RPMI7951 (cell line): ENCODE measurements at places on chromosomes 1 and 21.

DNA sequence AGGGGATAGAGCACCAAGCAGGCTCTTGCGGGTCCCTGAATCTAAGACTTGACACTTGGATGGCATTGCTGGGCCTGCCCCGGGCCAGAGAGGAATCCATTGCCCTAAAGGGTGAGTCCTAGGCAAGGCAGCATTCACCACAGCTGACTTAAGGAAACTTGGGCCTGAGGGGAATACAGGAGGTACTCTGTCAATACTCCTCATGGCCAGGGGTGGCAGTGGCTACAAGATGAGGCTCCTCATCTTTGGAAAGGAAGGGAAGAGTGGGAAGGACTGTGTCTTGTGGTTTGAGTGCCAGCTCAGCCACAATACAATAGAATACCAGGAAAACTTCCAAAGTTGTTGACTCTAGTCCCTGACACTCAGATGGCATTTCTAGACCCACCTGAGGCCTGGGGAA lies 5.1 kb downstream of the KRTAP22-1 start:
- DNase-seq = no peak

- no peak for DNase-seq
These were observed 2.5 kb downstream of the SDC3 start for GRCh38 chr1:30905916-30906620.

- DNase-seq = no peak
These were observed 579.0 kb upstream of the ADAMTS5 start for GRCh38 chr21:27545754-27546349.

- DNase-seq = peak; percentile 43
These were observed 31.3 kb upstream of the ANGPTL7 start for GRCh38 chr1:11157867-11158266.

DNA sequence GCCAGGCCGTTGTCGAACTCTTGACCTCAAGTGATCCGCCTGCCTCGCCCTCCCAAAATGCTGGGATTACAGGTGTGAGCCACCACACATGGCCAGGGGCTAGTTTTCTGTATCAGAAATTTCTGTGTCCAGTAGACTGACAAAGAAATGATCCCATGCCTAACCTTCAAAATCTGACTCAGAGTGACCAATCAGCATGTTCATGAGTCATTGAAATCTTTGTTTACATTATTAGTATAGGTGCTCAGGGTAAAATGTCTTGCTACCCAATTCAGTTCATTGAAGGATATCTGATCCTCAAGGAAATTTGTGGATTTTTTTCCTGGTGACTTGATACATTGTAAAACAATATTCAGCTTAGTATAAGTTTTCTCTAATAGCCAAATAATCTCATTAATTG lies 11.0 kb upstream of the LDLRAD2 start:
- peak; percentile 46 for DNase-seq

- no peak for DNase-seq
These were observed 18.0 kb upstream of the HHAT start for GRCh38 chr1:210310562-210311153.

DNA sequence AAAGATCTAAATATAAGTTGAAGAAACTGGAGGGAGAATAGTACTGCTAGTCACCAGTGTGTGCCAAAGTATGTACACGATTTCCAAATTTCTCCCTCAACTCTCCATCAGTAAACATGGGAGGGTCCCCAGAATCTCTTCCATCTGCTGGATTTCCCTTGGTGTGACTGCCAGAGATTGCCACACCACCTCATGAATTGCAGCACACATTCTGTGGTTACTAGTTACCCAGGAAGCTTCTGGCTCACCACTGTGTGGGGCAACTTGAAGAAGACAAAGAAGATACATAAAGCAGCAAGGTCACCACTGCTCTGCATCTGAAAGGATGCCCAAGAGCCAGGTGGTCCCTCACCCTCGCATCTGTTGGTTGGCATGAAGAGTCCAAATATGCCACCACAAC lies 191.7 kb upstream of the ESRRG start:
- no peak for DNase-seq

DNA sequence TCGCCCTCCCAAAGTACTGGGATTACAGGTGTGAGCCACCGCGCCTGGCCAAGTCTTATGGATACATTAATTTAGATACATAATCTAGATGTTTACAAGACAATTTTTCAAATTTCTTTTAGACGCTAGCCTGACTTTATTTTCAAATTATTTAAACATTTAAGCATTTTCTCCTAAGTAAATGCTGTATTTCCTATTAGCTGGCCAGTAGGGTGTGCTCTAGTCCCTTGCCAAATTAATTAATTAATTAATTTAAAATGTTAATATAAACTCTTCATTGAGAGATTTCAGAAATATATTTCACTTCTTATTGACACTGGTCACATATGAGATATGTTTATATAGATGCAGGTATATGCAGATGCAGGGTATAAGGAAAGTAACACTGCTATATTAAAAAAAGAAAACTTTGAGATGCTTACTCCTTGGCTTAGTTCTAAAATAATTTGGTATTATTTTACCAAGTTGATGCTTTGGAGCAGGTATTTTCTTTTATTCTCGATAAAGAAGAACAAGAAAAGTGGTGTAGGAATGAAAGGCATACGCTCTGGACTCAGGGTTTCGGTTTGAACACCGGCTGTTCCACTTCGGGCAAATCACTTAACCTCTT lies 5.2 kb upstream of the ERRFI1 start:
- peak; percentile 59 for DNase-seq

DNA sequence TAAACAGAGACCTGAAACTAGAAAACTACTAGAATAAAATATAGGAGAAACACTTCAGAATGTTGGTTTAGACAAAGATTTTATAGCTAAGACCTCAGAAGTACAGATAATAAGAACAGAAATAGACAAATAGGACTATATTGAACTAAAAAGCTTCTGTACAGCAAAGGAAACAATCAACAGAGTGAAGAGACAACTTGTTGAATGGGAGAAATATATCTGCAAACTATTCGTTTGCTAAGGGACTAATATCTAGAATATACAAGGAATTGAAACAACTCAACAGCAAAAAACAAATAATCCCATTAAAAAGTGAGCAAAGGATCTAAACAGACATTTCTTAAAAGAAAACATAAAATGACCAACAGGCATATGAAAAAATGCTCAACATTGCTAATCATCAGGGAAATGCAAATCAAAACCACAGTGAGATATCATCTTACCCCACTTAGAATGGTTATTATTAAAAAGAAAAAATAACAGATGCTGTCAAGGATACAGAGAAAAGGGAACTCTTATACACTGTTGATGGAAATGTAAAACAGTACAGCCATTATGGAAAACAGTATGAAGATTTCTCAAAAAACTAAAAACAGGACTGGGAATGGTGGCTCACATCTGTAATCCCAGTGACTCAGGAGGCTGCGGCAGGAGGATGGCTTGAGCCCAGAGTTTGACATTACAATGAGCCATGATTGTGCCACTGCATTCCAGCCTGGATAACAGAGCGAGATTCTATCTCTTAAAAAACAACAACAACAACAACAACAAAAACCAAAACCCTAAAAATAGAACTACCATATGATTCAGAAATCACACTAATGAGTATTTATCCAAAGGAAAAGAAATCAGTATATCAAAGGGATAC lies 37.3 kb upstream of the ZSWIM5 start:
- peak; percentile 26 for DNase-seq

DNA sequence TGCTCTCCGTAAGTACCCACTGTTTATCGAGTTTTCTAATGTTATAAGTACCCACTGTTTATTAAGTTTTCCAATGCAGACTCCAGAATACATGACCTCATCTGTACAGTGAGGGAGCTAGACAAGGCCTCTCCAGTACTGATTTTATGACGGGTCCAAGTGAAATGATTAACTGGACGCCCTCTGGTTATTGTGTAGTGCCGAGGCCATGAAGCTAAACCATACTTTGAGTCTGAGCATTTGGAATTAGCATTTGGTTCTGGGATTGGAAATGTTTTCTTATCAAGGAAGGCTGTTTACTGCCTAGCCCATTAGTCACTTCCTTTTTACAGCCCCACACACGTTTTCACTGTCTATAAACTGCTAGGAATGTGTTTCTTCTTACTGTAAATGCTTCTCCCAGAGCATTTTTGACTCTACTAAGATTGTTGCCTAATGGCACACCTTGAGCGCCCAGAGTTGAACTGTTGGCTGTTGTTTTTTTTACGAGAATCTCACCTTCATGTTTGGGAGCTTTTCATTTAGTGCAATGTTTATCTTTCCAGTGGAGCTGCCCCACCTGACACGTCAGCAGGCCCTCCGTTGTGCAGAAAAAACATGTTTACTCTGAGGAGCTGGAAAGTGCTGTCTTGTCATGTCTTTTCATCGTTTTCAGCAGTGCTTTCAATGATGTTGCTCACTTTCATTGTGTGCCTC lies 26.9 kb downstream of the SPATA46 start:
- DNase-seq = peak; percentile 63

- DNase-seq = peak; percentile 64
These were observed 30.6 kb upstream of the LCE5A start for GRCh38 chr1:152479792-152480595.

DNA sequence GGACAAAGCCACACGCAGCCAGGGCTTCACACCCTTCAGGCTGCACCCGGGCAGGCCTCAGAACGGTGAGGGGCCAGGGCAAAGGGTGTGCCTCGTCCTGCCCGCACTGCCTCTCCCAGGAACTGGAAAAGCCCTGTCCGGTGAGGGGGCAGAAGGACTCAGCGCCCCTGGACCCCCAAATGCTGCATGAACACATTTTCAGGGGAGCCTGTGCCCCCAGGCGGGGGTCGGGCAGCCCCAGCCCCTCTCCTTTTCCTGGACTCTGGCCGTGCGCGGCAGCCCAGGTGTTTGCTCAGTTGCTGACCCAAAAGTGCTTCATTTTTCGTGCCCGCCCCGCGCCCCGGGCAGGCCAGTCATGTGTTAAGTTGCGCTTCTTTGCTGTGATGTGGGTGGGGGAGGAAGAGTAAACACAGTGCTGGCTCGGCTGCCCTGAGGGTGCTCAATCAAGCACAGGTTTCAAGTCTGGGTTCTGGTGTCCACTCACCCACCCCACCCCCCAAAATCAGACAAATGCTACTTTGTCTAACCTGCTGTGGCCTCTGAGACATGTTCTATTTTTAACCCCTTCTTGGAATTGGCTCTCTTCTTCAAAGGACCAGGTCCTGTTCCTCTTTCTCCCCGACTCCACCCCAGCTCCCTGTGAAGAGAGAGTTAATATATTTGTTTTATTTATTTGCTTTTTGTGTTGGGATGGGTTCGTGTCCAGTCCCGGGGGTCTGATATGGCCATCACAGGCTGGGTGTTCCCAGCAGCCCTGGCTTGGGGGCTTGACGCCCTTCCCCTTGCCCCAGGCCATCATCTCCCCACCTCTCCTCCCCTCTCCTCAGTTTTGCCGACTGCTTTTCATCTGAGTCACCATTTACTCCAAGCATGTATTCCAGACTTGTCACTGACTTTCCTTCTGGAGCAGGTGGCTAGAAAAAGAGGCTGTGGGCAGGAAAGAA lies 8.1 kb downstream of the PSRC1 start:
- DNase-seq = peak; percentile 93

- no peak for DNase-seq
These were observed 7.6 kb downstream of the ADGRB2 start for GRCh38 chr1:31756578-31756977.

DNA sequence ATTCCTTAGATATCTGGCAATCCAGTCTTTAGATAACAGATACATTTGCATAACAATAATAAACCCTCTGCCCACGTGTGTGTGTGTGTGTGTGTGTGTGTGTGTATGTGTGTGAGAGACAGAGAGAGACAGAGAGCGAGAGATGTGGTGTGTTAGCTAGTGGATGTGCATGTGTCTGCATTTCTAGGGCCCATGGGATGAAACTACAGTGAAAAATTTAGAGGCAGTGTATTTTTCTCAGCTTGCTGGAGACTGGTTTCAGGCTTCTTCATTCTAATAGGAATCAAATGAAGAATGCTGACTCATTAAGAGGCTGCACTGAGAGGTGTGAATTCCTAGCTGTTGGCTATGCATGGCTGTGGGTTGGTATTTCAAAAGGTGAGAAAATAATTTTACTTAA lies 303.2 kb downstream of the LMX1A start:
- no peak for DNase-seq

DNA sequence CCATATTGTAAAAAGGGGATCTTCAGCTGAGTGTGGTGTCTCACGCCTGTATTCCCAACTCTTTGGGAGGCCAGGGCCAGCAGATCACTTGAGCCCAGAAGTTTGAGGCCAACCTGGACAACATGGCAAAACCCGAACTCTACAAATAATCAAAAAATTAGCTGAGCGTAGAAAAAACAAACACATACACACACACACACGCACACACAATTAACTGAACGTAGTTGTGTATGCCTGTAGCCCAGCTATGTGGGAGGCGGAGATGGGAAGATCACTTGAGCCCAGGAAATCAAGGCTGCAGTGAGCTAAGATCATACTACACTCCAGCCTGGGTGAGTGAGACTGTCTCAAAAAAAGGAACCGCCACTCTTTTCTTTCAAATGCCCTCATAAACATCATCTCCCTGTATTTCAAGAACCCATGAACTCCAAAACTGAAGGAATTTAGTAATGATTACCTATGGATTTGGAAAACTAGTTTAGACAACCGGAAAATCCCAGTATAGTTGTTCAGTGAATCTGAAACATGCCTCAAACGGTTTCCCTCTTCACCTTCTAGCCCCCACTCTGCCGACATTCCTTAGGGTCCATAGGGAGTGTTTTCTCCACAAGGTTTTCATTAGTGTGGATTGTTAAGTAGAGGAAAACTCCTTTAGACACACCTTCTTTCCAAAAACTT lies 4.5 kb downstream of the TXNIP start:
- no peak for DNase-seq

- DNase-seq = no peak
These were observed 213.1 kb downstream of the RGS7 start for GRCh38 chr1:241143765-241144442.

DNA sequence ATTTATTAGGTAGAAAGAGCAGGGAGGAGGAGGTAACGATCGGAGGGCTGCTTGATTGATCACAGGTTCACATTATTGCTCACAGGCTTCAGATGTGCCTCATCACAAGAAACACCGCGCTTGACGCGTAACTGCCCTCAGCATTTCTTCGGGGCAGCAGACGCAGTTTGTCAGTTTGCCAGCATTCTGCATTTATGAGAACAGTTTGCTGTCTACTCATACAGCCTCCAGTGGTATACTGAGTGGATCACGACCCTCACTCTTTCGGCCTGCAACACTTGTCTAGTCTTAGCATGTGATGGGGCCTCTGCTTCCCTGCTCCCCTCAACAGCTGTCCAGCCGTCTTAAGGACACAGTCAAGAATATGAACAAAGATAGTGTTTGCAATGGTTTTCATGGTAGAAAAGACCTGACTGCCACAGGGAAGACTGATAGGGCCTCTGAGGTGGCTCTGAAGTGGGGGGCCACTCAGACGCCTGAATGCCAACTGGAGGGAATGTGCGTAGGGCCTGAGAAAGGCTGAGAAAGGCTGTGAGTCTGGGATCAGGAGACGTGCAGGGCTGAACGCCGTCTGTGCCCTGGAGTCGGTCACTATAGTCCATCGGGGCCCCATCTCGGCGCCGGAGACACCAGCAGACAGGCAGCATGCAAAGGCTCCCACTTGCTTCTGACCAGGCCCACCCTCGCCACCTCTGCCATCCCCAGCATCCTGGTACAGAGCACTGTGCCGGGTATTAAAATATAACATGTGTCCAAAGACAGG lies 45.0 kb downstream of the UBE2G2 start:
- DNase-seq = no peak
